NCI-H1105 (cell line): ENCODE measurements at places on chromosomes 13 and 19.

- peak; percentile 31 for DNase-seq
Measured at GRCh38 chr19:2274931-2275535, 6.9 kb downstream of the PEAK3 start.

DNA sequence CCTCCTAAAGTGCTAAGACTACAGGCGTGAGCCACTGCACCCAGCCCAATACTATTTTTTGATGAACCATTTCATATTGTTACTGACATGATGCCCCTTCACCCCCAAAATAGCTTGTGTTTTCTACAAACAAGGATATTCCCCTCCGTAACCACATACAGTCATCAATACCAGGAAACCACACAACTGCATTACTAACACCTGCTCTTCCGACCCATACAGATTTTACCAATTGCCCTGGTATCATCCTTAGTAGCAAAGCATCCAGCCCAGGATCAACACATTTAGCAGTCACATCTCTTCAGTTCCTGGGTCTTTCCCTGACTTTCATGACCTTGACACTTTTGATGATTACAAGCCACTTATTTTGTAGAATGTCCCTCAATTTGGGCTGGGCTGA lies 33.6 kb downstream of the KCTD15 start:
- DNase-seq = no peak

DNA sequence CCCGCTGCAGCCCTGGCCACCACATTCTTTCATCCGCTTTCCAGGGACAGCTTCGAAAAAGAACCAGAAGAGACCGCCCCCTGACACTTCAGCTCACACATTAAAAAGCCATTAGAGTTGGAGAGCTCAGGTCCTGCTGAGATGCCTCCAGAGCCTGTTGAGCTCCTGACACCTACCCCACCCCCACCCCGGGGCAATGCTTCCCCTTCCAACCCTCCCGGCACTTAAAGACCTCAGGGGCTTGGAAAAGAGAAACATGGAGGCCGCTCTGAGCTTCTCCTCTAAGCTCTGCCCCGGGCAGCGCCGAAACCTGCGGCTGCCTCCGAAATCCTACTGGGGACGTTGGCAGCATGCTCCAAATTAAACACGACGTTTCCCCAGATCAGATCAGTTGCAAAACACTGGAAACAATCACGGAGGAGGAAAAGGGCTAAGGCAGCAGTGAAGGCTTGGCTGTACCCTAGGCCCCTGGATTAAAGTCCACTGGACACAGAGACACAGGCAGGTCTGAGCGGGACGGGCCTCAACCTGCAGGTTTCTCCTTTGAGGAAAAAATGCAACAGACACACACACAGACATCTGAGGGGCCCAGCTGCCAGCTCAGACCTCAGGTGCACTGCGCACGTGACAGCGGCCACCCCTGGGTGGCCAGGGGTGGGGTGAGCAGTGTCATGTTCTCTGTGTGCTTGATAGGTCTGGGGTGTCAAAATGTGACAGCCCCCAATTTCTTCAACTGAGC lies 9.6 kb downstream of the SH3GL1 start:
- DNase-seq = no peak

GRCh38 chr13:44219577-44220548 lies 153.8 kb upstream of the SERP2 start:
- DNase-seq = no peak

DNA sequence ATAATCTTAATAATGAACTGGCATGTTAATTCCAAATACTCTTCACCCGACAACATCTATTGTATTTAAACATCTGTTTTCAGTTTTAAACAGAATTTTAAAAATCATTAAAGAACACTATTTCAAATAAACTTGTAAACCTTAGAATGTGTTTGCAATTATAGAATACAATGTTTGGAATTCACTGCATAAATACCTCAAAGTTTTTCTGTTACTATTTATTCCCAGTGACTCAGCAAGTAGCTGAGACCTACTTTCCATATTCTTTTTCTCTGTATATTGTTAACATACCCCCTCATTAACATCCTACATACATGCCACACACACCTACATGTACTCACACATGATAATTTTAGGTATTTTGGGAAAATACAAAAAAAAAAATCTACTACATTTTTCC lies 1134.3 kb downstream of the SLITRK1 start:
- DNase-seq = no peak

DNA sequence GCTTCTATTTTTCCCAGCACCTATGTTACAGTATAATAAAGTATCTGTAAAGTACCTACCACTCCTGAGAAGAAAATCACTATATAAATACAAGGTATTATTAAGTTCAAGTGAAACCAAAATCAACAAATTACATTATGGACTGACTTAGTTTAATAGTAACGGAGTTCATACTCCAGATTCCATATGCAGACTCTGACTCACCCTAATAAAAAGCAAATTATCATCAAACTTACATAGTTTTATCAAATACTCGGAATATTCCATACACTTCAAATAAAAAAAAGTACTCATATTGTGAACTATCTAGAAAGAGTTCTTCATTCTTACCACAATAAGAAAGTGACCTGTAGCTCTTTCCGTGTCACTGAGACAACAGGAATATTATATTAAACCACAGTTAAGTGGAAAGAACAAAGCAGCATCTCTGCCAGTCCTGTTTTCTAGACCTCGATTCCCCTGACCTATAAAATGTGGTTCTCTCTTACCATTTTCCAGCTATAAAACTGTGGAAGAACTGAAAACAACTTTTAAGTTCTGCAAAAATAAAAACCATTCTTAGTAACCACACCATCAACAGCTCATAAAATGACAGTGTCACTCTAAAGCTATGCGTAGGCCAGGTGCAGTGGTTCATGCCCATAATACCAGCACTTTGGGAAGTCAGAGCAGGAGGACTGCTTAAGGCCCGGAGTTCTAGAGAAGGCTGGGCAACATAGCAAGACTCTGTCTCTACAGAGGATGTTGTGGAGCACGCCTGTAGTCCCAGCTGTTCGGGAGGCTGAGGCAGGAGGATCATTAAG lies 42.6 kb downstream of the USP12 start:
- no peak for DNase-seq

- DNase-seq = no peak
Measured at GRCh38 chr13:40780822-40781401, 8.5 kb upstream of the SLC25A15 start.

DNA sequence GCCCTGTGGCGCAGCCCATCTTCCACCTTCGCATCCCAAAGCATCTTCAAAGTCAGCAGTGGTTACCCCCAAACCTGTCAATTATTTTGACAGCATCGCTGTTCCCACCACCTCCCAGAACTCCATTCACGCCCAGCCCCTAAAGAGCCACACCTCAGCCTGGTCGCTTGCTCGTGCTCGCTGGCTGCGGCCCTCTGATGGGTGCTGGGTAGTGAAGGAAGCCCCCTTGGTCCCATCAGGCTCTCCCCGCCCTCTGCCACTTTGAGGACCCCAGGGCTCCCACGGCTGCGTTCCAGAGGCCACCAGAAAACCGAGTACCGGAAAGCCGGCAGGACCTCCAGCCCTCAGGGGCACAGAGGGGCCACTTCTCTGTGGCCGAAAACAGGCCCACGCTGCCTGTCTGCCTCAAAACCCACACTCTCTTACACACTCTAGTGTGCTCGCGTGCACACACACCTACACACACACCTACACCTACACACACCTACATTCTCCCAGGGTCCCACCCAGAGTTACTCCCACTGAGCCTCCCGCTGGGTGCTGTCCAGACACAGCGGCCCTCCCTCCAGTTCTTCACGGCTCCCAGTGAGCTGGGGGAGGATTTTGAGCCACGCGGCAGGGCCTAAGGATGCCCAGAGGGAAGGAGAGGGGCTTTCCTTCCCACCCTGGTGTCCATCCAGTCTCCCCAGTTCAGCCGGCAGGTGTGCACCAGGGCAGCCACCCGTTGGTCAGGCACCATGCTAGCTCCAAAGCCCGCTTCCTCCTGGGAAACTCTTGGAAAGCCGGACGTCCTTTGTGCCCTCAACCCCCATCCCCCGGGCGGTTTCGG lies 1.9 kb downstream of the VSTM2B start:
- no peak for DNase-seq

GRCh38 chr19:50994129-50994528 lies 7.3 kb downstream of the KLK8 start:
- no peak for DNase-seq

DNA sequence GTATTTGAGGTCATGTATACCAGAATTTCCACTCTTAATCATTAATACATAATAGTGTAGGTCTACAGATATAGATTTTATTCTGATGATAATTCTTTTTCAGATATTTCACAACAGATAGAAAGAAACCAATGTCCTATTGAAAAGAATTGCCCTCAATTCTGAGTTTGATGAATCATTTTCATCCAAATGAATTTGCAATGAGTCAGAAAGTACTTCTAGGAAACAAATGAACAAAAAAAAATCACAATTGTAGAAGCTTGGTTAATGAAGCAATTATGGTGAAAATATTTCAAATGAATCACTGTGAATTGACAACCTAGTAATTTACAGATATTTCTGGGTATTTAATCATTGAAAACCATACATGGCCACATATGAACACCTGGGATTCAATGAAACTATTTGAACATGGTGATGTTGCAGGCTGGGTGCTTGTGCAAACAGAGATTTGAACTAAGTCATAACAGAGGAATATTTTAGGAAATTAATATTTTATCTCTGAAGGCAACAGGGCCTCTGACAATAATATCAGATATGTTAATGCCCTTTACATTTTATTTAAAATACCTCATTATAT lies 360.9 kb downstream of the SLITRK5 start:
- no peak for DNase-seq

GRCh38 chr13:64206430-64207225 lies 2791.0 kb upstream of the PCDH20 start:
- DNase-seq = no peak

DNA sequence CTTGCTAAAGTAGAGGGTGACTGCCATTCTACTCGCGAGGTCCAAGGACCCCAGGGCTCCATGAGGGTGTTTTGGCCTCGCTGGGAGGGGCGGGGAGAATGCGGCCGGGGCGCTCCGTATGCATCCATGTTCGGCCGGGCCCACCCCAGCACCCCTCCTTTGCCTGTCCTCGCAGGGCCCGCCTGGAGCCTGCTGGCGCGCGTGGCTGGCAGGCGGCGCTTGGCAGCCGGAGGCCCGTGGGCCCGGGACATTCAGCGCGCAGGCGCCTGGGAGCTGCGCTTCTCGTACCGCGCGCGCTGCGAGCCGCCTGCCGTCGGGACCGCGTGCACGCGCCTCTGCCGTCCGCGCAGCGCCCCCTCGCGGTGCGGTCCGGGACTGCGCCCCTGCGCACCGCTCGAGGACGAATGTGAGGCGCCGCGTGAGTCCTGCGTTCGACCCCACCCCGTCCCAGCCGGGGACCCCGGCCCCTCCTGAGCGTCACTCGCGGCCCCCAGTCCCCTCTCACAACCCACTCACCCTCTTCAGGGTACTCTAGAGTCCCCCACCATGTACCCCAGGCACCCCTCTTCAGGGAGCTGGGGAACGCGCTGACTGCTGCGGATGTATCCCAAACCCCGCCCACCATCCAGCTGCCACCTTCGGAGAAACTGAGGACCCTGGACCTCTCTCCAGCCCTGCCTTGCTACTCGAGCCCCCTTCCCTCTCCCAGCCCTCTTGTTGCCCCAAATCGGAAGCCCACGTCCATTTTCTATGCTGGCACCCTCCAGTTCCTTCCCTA lies 4.1 kb downstream of the DLL3 start:
- no peak for DNase-seq

- peak; percentile 26 for DNase-seq
Measured at GRCh38 chr13:94335761-94336526, 143.5 kb downstream of the DCT start.
